ENCODE measurements at places on chromosomes 12 and 14.
A peak's percentile ranks its signal among the peaks of the same experiment; 100 is the strongest.

GRCh38 chr12:77163074-77164038 lies 98.0 kb upstream of the E2F7 start:
- DNase-seq, result no peak

DNA sequence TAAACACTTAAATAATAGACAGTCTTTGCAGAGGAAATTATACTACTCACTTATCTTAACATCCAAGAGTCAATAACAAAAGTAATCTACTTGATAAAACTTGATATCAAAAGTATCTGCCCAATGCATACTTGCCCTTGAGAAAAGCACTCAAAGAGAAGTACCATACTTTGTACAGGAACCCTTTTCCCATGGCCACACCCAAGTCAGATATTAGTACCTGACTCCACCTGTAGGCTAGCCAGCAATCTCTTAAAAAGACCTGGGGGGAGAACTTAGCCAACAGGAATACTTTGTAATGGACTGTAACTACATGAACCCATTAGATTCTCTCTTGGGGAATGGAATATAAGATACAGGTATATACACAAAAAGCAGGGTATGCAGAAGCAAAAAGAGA lies 99.6 kb upstream of the HECTD1 start:
- no peak for DNase-seq

DNA sequence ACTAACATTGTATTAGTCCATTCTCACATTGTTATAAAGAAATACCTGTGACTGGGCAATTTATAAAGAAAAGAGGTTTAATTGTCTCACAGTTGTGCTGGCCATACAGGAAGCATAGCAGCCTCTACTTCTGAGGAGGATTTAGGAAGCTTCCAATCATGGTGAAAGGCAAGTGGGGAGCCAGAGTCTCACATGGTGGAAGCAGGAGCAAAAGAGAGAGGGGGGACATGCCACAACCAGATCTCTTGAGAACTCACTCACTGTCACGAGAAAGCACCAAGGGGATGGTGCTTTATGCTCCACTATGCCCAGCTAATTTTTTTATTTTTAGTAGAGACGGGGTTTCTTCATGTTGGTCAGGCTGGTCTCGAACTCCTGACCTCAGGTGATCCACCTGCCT lies 13.3 kb downstream of the OS9 start:
- no peak for DNase-seq

DNA sequence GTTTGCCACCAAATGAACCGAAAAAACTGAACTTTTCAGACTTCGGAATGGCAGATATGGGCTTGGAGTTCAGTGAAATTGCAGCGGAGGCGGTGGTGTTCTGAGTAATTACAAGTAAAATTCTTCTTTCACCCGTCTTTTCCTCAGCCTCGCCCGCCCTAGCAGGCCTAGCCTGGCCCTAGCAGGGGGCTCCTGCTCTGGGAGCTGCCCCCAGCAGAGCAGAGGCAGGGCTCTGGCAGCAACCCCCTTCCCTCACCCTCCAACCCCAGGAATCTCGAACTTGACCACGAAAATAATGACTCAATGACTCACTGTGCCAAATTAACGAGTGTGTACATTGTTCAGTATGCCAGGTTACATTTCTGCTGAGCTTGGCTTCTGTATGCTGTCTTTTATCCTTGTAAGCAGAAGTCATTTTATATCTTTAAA lies 1.1 kb downstream of the PAPLN start:
- peak; percentile 43 for DNase-seq

DNA sequence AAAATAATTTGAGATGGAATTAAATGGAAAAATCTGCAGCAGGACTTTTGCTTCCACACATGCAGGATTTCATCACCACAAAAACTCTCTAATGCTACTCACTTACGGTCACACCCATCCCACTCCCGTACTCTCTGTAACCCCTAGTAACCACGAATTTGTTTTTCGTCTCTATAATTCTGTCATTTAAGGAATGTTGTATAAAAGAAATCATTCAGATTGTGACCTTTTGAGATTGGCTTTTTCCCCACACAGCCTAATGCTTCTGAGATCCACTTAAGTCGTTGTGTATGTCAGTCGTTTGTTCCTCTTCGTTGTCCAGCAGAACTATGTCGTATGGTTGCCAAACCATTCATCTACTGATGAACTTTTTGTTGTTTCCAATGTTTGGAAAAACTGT lies 19.8 kb upstream of the PZP start:
- DNase-seq, result no peak

- DNase-seq, result no peak
Observed at GRCh38 chr12:96045566-96045965, 10.2 kb upstream of the LTA4H start.

DNA sequence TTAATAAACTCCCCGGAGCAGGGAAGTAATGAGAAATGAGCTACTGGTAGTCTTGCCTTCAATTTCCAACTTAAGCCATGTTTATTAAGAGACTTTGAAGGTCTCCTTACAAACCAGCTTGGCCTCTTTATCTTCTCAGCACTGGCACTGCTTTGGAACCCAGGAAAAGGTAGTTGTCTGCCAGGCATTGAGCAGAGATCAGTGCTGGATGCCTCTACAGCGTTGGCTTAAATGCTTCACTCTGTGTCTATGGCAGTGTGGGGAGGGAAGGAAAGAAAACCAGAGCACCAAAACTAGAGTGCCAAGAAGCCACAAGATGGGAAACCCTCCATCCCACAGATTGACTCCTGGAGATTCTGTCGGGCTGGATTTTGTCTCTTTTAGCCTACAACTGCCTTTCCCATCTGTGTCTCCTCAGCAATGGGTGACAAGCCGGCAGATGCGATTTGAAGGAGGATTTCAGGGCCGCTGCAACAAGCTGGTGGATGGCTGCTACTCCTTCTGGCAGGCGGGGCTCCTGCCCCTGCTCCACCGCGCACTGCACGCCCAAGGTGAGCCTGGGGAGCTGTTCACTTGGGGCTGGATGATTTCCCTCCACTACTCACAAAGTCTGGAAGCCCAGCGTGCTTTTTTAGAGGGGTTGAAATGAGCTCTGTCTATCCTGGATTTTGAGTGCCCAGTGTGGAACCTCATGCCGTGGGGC lies 57.3 kb downstream of the FNTB start:
- DNase-seq, result no peak

GRCh38 chr14:56494167-56494566 lies 85.4 kb upstream of the TMEM260 start:
- no peak for DNase-seq

- no peak for DNase-seq
Observed at GRCh38 chr14:41549821-41550607, 56.7 kb upstream of the LRFN5 start.

- DNase-seq, result no peak
Observed at GRCh38 chr14:100118396-100119011, 40.9 kb downstream of the DEGS2 start.

DNA sequence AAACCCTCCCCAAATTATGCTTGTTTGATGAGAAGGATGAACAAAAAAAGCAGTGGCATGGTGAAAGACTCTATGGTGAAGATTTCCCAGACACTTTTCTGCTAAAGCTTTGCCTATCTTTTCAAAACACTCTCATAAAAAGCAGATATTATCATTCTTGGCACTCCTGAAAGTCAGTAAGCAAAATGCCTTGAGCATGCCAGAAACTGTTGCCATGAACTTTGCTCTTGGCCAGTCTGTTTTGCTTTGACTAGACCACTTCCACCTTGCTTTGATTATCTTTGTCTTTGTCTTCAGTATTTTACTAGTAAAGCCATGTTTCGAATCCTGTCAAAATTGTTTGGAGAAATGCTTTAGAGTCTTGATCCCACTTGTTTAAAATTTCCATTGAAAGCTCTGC lies 110.4 kb downstream of the CNTN1 start:
- no peak for DNase-seq

DNA sequence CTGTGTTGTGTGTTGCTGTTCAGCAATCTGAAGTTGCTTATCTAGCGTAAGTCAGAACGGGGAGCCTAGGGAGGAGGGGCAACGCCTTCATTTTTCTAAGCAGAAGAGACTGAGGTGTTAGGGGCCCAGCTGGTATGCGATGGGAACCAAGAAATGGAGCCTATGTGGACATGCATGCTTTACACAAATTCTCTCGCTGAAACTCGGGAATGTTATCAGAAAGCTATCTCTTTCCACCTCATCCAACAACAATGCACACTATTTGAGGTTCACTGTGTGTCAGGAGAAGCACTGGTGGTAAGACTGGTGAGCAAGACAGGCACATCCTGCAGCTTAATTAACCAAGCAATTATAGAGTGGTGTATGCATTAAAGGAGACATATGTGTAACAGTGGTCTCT lies 89.7 kb downstream of the NRXN3 start:
- DNase-seq, result no peak

- no peak for DNase-seq
Observed at GRCh38 chr12:122870867-122871664, 24.9 kb downstream of the VPS37B start.

GRCh38 chr12:47753021-47754001 lies 5.4 kb downstream of the RAPGEF3 start:
- DNase-seq, result peak; percentile 40

DNA sequence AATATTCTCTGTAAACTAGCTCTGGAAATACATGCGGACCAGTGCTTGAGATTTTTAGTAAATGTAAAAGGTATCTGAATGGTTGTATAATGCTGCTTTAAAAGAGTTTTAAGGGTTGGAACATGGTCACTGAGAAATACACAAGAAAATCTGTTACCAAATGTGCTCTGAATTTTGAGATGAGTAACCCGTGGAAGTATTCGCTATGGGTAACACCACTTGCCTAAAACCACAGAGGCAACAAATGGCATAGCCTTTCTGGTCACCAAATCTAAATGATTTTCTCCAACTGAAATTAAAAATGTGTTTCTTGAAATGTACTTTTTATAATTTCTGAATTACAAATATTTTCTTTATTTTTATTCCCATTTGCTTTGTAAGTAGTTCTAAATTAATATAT lies 745.7 kb downstream of the DIO2 start:
- no peak for DNase-seq

GRCh38 chr12:117044790-117045159 lies 54.4 kb downstream of the TESC start:
- DNase-seq, result no peak

DNA sequence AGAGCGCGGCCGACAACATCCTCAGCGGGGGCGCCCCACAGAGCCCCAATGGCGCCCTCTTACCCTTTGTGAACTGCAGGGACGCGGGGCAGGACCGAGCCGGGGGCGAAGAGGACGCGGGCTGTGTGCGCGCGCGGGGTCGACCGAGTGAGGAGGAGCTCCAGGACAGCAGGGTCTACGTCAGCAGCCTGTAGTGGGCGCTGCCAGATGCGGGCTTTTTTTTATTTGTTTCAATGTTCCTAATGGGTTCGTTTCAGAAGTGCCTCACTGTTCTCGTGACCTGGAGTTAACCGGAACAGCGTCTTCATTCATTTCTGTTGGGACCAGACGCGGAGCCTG lies 103.8 kb upstream of the FKBP4 start:
- DNase-seq, result no peak

GRCh38 chr14:74934041-74934440 lies 11.0 kb upstream of the RPS6KL1 start:
- no peak for DNase-seq

GRCh38 chr14:85482552-85482951 lies 47.4 kb upstream of the FLRT2 start:
- no peak for DNase-seq

DNA sequence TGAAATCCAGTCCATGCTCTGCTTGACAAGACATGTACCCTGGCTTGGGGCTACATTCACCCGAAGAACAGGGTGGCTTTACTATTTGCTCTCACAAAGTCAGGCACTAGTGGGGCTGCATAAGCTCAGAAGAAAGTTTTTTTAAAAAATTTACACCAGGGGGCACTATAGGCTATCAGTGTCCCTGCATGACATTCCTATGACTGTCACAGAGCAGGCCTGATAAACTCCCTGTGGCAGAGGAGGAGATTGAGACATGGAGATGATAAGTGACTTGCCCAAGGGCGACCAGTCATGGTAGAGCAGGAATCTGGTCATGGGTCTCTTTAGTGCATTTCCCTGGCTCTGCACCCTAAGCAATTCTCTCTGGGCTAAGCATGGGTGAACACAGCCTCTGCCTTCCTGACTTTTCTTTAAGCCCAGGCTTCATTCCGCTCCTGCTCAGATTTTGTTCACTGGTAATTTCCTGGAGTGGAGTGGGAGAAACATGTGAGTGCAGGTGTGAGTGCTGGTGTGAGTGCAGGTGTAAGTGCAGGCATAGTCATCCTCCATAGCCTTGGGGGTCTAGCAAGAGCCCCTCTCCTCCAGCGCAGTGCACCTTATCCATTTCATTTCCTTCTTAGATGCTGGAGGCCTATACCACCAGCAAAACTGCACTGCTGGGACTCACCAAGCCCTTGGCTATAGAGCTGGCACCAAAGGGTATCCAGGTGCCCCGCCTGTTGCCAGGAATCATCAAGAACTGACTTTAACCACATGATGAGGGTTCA lies 91.6 kb downstream of the DHRS2 start:
- DNase-seq, result peak; percentile 74

- DNase-seq, result no peak
Observed at GRCh38 chr14:79101388-79101787, 931.2 kb downstream of the NRXN3 start.

DNA sequence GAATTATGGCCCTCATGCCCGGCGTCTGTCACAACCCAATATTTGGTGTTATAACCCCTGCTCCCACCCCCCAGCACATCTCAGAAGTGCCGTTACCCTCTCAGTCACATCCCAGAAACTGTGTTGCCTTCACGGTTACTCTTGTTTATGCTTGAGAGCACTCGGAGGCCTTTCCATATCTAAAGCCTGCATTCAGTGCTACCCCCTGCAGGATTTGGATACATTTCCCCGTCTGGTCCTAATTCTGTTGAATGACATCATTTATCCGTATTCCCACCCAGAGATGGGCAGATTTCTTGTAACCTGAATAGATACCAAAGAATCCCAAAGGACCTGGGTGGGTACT lies 19.1 kb upstream of the FOS start:
- DNase-seq, result no peak

- DNase-seq, result no peak
Observed at GRCh38 chr12:110282300-110282860, 1.3 kb downstream of the ATP2A2 start.

Measured in LoVo (cell line).